ENCODE measurements at places on chromosomes 6 and 20.
A peak's percentile ranks its signal among the peaks of the same experiment; 100 is the strongest.

GRCh38 chr6:39929039-39929732, 5.1 kb downstream of the MOCS1 start:
- DNase-seq = peak; percentile 25

GRCh38 chr20:63196768-63197470, 19.0 kb downstream of the YTHDF1 start:
- no peak for DNase-seq

- DNase-seq = peak; percentile 88
Measured at GRCh38 chr20:32465092-32465900, 107.2 kb downstream of the ASXL1 start.

DNA sequence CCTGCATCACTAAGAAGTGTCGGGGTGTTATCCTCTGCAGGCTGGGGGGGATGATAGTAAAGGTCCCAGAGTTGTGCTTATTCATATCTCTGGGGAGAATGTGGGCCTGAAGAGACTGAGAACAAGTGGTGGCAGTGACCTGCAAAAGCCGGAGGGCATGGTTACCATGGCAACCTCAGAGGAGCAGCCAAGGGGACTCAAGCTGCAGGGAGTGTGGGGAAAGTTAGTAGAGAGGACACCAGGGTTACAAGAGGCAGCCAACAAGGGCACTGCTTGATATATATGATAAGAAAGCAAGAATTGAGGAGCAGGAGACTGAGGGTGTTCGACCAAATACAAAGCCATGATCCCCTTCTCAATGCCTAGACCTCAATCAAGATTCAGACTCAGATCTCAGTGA, 46.1 kb downstream of the HLA-F start:
- no peak for DNase-seq

DNA sequence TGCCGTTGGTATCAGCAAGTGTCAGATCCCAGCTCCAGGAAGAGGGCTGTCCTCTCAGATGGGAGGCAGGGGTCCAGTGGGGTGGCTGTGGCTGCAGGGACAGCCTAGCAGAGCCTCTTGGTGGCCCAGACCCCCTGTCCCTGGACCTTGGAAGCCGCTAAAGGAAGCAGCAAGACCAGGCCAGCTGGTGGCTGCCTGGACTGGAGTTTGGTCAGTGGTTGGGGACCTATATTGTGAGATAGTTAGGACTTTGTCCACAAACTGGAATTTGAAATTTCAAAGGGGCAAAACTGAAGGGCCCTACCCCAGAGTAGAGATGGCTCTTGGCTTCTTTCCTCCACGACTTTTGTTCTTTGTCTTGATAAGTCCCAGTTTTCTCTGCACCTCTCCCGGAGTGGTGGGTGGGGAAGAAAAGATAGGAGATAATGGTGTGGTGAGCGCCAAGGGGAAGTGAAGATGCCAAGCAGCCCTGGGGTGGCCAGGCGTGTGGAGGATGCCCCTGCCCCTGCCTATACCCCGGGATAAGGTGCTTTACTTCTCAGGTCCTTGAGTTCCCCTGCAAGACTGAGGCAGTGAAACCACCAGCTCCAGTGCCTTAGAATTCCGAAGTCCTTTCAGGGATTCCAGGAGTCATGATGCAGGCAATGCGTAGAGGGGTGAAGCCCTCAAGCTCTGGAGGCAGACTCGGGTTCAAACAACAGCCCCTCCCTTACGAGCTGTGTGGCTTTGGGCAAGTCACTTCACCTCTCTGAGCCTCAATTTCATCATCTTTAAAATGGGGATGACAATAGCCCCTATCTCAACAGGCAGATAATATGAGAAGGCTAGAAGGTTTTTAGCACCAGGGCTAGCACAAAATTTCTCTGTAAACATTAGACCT, 40.2 kb downstream of the HNF4A start:
- DNase-seq = no peak

- peak; percentile 84 for DNase-seq
Measured at GRCh38 chr6:28802417-28803336, 121.1 kb downstream of the TRIM27 start.

- no peak for DNase-seq
Measured at GRCh38 chr6:64591676-64592036, 956.1 kb downstream of the PHF3 start.

DNA sequence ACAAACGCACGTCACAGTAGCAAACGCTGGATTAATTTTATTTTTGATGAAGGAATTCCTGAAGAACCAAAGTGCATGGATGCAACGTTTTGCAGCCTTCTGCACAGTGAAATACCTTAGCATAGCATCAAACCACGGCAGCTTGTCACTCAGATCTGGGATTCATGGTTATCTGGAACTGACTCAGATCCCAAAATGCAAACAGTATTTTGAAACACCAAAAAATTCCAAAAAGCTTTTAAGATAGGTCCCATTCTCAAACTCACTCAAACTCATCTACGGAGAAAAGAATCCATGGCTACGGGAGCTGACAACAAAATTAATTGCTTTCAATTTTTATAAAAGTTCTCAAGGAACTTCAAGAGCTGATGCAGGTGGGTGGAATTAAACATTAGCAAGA, 116.2 kb upstream of the SALL4 start:
- no peak for DNase-seq

DNA sequence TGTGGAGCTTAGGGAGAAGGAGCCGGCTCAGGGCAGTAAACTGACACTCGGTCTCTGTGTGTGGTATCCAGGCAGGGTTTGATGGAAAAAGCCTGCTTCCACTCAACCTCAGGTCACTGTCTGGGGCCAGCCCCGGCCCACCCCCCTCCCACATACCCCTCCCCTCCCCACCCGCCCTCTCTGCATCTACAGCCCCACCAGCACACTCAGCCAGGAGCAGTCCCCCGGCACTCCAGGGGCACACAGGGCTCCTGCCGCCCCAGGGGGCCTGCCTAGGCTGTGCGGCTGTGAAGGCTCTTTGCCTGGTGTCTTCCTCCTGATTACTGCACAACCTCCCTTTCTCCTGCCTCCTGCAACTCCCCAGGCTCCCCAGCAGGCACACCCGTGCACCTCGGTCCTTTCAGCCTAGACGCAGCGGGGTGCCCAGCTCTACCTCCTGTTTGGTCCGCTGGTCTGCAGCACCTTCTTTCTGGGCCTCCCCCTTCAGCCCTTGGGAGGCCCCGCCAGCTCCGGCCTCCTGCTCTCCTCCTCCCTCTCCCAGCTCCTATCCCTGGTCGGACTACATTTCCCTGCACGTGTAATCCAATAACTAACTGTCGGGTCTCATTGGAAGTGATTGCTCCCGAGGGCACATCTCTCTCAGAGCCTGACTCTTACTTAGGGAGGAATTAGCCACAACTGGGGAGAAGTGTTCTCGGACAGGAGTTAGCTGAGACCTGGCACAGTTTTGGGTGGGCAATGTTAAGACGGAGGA, 1.3 kb upstream of the FOXF2 start:
- no peak for DNase-seq

GRCh38 chr20:5402903-5403531, 86.3 kb upstream of the PROKR2 start:
- DNase-seq = peak; percentile 36

Data from brain microvascular endothelial cell (primary cell).